SK-MEL-5 (cell line): ENCODE measurements at places on chromosomes 1 and 21. TPM values are rescaled to one million over a fixed set of nuclear protein-coding genes. Genes with fewer than 3 reads are reported as not detected.

Gene RGS1
- 0.16 and 0.29 TPM in 2 replicates for total RNA-seq

Gene RHOU
- 0.79 and 0.80 TPM in 2 replicates for total RNA-seq

Gene THEM4
- 117 and 125 TPM in 2 replicates for total RNA-seq

Gene CAPZB
- 60.5 and 64.3 TPM in 2 replicates for total RNA-seq

Gene SERINC2
- total RNA-seq, result 6.6 and 8.1 TPM in 2 replicates

Gene SLC25A34
- total RNA-seq, result 0.40 and 1.3 TPM in 2 replicates

Gene RUNX1
- total RNA-seq, result 3.9 and 5.7 TPM in 2 replicates

Gene GPR37L1
- not detected in 2 replicates for total RNA-seq

Gene RBBP4
- 80.8 and 94.1 TPM in 2 replicates for total RNA-seq

Gene SLC2A5
- total RNA-seq, result 0.11 TPM in 2 replicates

Gene AKR7A3
- total RNA-seq, result 0.21 and 0.27 TPM in 2 replicates

Gene RNU5D-1
- total RNA-seq, result not detected in 2 replicates

Gene C4BPA
- total RNA-seq, result not detected in 2 replicates

Gene GPR153
- 3.4 and 4.7 TPM in 2 replicates for total RNA-seq

Gene KCNE2
- not detected in 2 replicates for total RNA-seq

Gene RGS16
- 0.16 and 0.24 TPM in 2 replicates for total RNA-seq

Gene OR2T2
- total RNA-seq, result not detected in 2 replicates

Gene CFAP141
- total RNA-seq, result not detected in 2 replicates

Gene RIIAD1
- total RNA-seq, result 0.85 TPM in 1 of 2 replicates, not detected in the other

Gene OR2L5
- total RNA-seq, result not detected in 2 replicates

Gene CENPL
- 24.0 and 28.0 TPM in 2 replicates for total RNA-seq

Gene ZNF593OS
- total RNA-seq, result not detected in 2 replicates

Gene CRP
- not detected in 2 replicates for total RNA-seq

Gene TDRD5
- total RNA-seq, result 0.05 and 0.21 TPM in 2 replicates

Gene HSPG2
- total RNA-seq, result 7.2 and 9.6 TPM in 2 replicates

Gene IQGAP3
- total RNA-seq, result 10.1 and 10.3 TPM in 2 replicates

Gene NR0B2
- not detected in 2 replicates for total RNA-seq

Gene OR6Y1
- total RNA-seq, result not detected in 2 replicates

Gene RBP7
- not detected in 2 replicates for total RNA-seq

Gene PRAMEF20
- not detected in 2 replicates for total RNA-seq

Gene CRB1
- 0.16 and 0.40 TPM in 2 replicates for total RNA-seq

Gene CHI3L2
- total RNA-seq, result 0.55 TPM in 1 of 2 replicates, not detected in the other

Gene SHE
- 0.03 and 0.11 TPM in 2 replicates for total RNA-seq

Gene FCRL5
- total RNA-seq, result not detected in 2 replicates

Gene KCND3
- 0.11 and 0.13 TPM in 2 replicates for total RNA-seq

Gene KCNA3
- not detected in 2 replicates for total RNA-seq

Gene SYT14
- total RNA-seq, result 14.7 TPM in 2 replicates

Gene ADAMTS1
- 14.0 and 15.9 TPM in 2 replicates for total RNA-seq

Gene KIF2C
- 28.0 and 30.5 TPM in 2 replicates for total RNA-seq

Gene KCNN3
- total RNA-seq, result 0.03 TPM in 1 of 2 replicates, not detected in the other

Gene SEC16B
- 0.19 and 0.32 TPM in 2 replicates for total RNA-seq

Gene KANK4
- not detected in 2 replicates for total RNA-seq

Gene COL16A1
- 5.6 and 6.7 TPM in 2 replicates for total RNA-seq

Gene PTCH2
- total RNA-seq, result 0.03 TPM in 1 of 2 replicates, not detected in the other

Gene PTPN22
- 0.08 TPM in 1 of 2 replicates, not detected in the other for total RNA-seq

Gene AHCYL1
- total RNA-seq, result 56.4 and 68.3 TPM in 2 replicates
